ENCODE measurements at places on chromosomes 5 and 9. TPM values are rescaled to one million over a fixed set of nuclear protein-coding genes. Genes with fewer than 3 reads are reported as not detected.

Gene IL3
- 0.25 TPM for total RNA-seq

DNA sequence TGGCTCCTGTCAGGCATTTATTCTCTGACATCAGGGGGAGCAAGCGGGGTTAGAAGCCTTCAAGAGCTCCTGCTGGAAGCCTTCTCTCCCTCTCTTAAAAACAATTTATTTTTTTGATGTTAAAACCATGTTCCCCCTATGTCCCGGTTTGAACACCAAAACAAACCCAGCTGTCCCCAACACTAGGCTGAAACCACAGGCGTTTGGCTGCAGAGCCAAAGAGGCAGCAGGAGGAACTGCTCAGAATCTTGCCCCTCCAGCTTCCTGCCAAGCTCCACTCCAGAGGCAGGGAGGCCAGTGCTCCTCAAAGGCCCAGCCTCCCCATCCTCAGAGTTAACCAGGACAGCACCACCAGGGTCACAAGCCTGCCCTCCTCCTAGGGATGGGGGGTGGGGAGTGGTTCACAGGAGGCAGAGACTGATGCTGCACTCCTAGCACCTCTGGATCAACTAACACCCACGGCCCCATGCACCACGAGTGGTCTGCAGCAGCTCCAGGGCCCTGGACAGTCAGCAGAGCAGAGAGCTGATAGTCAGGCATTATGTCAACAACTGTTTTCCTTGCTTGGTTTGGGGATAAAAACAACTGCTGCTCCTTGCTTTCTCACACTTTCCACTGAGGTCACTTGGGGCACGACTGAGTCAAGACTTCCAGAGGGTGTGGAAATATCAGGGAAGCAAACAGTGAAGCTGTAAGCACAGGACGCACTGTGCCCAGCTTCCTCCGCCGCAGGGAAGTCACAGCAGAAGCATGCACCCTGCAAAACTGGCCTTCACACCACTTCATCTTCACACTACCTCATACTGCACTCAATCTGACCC is 96.5 kb upstream of the ADRA1B start:
- DNase-seq: peak; percentile 26

DNA sequence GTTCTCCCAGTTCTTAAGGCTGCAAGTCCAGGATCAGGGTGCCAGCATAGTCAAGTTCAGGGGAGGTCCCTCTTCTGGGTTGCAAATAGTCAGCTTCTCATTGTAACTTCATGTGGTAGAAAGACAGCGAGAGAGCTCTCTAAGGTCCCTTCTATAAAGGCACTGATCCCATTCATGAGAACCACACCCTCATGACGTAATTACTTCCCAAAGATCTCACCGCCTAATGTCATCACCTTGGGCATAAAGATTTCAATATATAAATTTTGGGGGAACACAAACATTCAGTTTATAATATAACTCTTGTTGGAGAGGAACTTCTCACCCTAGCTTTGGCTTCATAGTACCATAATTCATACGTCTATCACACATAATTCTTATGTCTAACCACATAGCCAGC is 203.9 kb upstream of the VLDLR start:
- DNase-seq: no peak

Gene C9
- 0.57 TPM for total RNA-seq

Gene LCN1
- not detected for total RNA-seq

Gene LIX1
- 0.61 TPM for total RNA-seq

All from colonic mucosa (tissue), 4 donors.